Stimulated activated CD4-positive, alpha-beta T cell treated with anti-CD3 and anti-CD28 coated beads, Interleukin-15, amount 100 ng/mL, for 48 hours (primary cell): ENCODE measurements at places on chromosomes 3 and 15.

GRCh38 chr3:105459566-105460290 is 93.0 kb downstream of the ALCAM start:
- DNase-seq = no peak

DNA sequence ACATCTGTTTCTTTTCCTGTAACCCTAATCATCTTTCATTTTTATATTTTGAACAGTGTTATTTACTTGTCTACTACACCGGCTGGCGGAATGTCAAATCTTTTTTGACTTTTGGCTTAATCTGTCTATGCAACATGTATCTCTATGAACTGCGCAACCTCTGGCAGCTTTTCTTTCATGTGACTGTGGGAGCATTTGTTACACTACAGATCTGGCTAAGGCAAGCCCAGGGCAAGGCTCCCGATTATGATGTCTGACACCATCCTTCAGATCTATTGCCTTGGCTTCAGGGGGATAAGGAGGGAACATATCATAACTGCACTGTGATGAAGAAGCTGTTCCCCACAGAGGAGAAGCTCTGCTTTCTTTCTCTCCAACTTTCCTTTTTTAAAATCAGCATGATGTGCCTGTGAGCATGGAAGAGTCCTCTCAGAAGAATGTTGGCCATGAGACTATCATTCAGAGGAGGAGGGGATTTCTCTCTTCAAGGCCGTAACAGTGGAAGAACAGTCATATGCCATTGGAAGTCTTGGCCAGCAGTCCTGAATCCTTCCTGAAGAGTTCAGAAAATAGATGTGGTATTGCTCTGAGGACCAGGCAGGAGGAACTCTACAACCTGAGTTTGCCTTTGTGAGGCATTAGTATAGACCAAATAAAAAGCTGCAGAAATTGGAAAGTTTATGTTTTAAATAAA is 69.9 kb downstream of the SEC22A start:
- no peak for DNase-seq

- no peak for DNase-seq
Observed at GRCh38 chr3:143637133-143637532, 211.1 kb downstream of the SLC9A9 start.

GRCh38 chr15:27725731-27726130 is 373.4 kb downstream of the OCA2 start:
- no peak for DNase-seq

DNA sequence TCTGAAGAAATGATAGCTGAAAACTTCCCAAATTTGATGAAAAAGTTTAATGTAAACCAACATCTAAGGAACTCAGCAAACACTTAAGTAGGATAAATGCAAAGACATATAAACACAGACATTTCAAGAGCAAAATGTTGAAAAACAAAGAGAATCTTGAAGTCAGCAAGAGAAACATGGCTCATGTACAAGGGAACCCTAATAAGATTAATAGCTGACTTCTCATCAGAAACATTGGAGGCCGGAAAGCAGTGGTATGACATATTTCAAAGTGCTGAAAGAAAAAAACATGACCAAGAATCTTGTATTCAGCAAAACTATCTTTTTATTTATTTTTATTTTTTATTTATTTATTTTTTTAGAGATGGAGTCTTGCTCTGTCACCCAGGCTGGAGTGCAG is 10.6 kb upstream of the PRKCI start:
- no peak for DNase-seq

DNA sequence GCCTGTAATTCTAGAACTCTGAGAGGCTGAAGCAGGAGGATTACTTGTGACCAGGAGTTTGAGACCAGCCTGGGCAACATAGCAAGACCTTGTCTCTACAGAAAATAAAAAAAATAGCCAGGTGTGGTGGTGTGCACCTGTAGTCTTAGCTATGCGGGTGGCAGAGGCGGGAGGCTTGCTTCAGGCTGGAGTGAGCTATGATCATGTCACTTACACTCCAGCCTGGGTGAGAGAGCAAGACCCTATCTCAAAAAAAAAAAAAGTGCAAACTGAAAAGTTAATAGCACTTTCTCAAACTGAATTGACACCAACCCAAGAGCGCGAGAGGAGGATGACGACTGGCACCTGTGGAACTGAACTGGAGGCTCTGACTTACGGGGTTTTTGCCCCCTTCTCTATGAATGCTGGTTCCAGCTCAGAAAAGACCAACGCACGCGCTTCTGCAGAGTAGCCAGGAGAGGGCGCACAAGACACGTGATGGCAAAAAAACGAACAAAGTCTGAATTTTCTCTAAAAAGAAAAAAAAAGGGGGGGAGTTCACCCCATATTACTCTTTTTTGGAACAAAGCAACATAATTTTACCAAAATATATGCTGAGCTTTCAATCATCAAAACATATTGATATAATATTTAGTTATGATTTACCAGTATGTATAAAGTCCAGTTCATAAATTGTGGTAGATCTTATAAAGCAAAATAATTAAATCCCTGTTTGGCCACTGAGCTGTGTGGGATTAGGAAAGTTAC is 23.7 kb downstream of the CFAP92 start:
- DNase-seq = peak; percentile 49

DNA sequence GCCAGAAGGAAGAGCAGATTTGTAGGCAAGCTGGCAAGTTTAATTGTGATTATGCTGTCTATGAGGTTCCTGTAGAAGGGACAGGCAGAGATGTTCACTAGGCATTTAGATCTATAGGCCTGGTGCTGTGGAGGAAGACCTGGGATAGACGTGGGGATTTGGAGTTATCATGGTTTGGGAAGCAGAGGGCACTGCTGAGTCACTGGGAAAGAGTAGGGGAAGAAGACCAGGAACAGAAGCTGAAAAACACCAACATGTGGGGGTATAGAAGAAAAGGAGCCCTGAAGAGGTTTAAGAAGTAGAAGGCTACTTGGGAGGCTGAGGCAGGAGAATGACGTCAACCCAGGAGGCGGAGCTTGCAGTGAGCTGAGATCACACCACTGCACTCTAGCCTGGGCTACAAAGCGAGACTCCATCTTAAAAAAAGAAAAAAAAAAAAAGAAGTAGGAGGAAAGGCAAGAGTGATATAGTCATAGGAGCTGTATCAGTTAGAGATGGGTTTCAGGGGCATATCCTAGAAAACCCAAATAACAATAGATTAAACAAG is 19.3 kb downstream of the GRK7 start:
- no peak for DNase-seq

GRCh38 chr3:33430061-33430460 is 10.1 kb downstream of the UBP1 start:
- no peak for DNase-seq

GRCh38 chr3:55516392-55517030 is 29.4 kb upstream of the WNT5A start:
- no peak for DNase-seq

DNA sequence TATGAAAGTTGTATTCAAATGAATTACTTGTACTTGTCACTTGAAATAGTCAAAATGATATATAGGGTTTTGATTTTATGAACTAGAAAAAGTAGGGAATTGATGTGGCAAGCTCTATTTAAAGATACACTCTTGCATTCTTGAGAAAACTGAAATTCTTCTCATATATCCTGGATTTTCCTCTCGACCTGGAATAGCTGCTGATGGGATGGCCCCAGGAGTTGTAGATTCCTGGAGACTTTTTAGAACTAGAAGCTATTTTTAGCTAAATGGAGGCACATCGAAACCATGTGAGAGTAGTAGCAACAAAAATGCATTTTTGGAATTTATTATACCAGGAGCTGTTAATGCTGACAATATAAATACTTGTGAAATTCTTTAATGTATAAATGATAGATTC is 125.9 kb downstream of the LEKR1 start:
- no peak for DNase-seq

DNA sequence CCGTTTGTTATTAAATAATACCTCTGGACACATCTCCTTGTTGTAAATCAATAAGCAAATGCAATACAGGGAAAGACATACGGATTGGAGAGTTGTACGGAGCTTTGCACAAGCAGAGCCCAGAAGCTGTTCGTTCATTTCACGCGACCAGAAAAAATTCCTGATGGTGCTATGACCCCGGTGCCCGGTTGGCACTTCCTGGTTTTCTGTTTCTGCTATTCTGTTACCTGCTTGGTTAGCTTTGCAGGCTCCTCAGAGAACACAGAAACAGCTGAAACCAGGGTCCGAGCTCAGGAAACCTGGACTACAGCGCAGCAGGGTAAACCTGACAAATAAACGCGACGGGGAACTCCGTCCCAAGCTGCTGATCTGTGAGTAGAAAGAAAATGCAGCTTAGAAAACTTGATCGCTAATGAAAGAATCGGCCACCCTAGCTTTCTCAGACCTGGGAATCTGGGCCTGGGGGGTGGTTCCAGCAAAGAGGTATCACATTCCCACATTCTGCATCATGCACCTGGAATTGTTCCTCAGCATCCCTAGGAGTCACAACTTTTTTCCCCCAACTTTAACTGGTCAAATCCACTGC is 845 bp downstream of the CNTN3 start:
- no peak for DNase-seq

- no peak for DNase-seq
Observed at GRCh38 chr3:186057594-186057993, 51.3 kb downstream of the ETV5 start.

DNA sequence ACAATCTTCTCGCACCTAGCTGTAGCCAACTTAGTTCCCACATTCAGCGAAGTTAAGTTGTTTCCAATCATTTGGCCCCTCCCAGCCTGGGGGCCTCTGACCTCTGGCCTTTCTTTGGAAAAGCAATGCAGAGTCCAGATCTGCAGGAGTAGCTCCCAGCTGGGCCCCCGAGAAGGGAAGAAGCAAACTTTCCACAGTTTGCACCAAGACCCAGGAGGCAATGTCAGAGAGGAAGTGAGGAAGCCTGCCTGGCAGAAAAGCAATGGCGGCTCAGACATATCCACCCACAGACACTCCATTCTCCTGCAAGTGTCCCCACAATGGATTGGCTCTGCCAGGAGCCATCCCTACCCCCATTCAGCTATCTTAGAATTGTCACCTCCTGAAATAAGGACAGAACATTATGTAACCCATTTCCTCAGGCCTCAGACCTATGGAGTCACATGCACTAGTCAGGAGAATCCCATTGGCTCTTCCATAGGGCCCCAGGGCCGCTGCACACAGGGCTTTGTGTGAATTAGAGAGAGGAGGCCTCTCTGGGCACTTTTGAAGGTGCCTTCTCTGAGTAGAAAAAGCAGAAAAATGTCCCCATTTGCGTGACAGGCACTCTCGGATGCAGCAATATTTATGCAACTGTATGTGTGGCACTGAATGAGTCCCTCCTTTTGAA is 3.0 kb upstream of the BUB1B start:
- DNase-seq = no peak

DNA sequence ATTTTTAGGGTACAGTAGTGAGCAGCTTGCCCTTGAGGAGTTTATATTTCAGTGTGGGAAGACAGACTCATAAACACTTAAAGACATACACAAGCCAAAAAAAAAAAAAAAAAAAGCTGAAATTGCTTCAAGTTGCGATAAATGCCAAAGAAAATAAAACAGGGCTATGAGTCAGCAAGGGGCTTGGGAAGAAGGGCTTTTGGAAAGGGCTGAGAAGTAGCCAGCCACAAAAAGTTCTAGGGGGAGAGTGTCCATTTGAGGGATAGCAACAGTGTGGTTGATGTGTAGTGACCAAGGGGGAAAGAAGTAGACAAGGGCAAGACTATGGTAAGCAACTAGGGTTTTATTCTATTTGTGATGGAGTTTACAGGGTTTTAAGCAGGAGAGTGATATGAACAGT is 185.5 kb downstream of the ADAMTS9 start:
- no peak for DNase-seq

DNA sequence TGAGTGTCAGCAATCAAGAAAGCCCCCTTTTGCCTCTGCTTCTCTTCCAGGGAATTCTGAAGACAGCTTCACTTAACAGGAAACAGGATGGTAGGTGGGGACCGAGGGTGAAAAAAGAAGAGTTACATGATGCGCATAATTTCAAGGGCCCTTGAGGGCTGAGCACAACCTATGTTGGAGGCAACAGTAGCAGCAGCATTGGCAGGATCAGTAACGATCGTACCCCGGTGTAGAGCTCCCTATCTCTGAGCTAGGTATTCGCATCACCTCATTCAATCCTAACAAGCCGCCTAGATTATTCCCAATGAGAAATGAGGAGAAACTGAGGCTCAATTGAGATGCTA is 432 bp upstream of the RAD54L2 start:
- no peak for DNase-seq

GRCh38 chr3:172057059-172057458 is 17.7 kb downstream of the FNDC3B start:
- DNase-seq = no peak

DNA sequence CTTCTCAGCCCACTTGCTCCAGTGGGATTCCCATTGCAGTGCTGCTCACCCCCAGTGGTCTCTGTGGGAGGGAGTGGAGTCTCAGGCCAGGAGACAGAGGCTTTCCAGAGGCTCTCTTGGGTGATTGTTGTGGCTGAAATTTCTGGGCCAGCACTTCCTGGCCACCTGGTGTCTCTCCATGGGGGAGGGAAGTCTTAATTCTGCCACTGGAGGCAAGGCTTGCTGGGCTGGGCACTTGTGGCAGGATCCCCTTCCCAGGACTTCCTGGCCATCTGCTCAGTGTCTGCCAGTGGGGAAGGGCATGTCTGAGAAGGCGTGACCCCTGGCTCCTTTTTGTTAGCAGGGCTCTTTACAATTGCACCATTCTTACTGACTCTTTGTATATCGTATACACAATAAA is 351.8 kb downstream of the GABRB3 start:
- DNase-seq = no peak

GRCh38 chr3:123388811-123389627 is 59.9 kb downstream of the ADCY5 start:
- no peak for DNase-seq

DNA sequence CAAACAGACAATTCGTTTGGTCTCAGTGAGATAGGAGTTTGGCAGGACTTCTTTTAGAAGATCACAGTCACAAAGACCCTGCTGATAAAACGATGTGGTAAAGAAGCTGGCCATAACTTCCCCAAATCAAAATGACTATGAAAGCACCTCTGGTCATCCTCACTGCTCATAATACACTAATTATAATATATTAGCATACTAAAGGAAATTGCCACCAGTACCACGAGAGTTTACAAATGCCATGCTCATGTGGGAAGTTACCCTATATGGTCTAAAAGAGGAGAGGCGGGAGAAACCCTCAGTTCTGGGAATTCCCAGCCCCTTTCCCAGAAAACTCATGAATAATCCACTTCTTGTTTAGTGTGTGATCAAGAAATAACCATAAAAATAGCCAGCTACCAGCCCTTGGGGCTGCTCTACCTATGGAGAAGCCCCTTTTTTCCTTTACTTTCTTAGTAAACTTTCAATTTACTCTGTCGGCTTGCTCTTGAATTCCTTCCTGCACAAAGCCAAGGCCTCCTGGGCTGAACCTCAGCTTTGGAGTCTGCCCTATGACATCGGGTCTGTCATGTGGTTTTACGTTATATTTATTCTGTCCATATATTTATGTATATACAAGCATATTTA is 115.8 kb upstream of the IGSF10 start:
- no peak for DNase-seq

GRCh38 chr3:194570235-194570634 is 63.0 kb downstream of the TMEM44 start:
- DNase-seq = no peak
